ENCODE measurements at places on chromosomes 4 and X. TPM values are rescaled to one million over a fixed set of nuclear protein-coding genes. Genes with fewer than 3 reads are reported as not detected.

DNA sequence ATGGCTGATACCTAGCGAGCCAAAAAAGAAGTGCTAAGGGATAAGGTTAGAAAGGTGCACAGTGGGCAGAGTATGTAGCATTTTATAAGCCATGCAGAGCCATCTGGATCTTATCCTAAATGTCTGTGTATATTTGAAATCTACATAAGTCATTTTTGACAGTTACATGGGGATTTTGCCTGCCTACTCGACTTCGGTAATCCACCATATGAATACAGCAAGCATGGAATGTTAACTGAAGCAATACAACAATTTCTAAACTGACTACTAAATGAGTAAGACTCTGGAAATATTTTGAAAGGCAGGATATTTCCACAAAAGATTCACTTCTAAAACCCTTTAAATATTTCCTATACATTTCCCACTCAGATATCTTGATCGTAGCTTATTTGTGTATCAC lies 122.5 kb downstream of the KCNIP4 start:
- H3K4me1 ChIP-seq: no peaks in the 10 kb centered on the region
- H3K36me3 ChIP-seq: no peaks in the 10 kb centered on the region
- H3K27me3 ChIP-seq: no peaks in the 10 kb centered on the region
- no peak overlapping the region for H3K27ac ChIP-seq
- no peak for DNase-seq

DNA sequence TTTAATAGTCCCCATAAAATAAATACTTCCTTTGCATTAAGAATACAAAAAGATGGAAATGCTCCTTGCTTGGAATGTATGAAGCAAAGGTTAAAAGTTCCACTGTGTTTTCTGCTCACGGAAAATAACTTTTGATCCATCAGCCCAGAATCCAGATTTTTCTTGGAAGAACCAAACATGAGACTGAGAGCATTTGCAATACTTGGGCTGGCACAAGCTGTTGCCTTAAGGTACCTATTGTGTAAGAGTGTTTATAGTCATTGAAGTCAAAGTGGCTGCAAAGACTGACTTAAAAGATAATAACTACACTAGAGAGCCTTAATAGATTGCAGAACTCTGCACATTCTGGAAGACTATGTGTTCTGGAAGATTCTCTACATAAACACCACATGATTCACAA lies 281.4 kb downstream of the RAB28 start:
- no peaks in the 10 kb centered on the region for H3K4me1 ChIP-seq
- H3K27ac ChIP-seq: no peak overlapping the region
- H3K4me3 ChIP-seq: no peak overlapping the region
- H3K27me3 ChIP-seq: no peaks in the 10 kb centered on the region
- DNase-seq: no peak

- H3K4me3 ChIP-seq: no peak overlapping the region
- no peaks in the 10 kb centered on the region for H3K27me3 ChIP-seq
- no peak for DNase-seq
- H3K36me3 ChIP-seq: no peaks in the 10 kb centered on the region
Measured at GRCh38 chr4:76962406-76963130, 13.0 kb downstream of the SEPTIN11 start.

The ADGRG2 gene
- total RNA-seq: 1.0 TPM

The CT45A10 gene
- total RNA-seq: not detected

Data from body of pancreas (tissue), 4 donors.